NCI-H1092 treated with DMSO at 0.1 percent for 48 hours (cell line): ENCODE measurements at places on chromosomes 16 and 17.
A peak's percentile ranks its signal among the peaks of the same experiment; 100 is the strongest.

- peak; percentile 21 for DNase-seq
These were observed 5.4 kb downstream of the VASN start for GRCh38 chr16:4376893-4377572.

DNA sequence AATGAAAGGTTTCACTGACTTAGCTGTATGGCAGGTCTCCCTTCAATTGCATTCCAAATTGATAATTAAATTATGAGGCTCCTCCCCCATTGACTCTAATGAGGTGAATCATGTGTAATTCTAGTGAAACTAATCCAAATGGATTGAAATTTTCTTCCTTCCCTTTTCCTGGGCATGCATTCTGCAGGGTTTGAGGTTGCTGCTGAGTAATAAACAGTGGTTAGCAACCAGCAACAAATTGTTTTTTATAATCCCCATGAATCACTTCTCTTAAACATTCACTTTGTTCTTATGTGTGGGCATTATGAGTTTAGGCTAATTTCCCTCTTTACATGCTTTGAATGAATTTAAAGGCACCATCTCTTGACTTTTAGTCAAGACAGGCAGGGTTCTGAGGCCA lies 43.4 kb downstream of the MYOCD start:
- no peak for DNase-seq

DNA sequence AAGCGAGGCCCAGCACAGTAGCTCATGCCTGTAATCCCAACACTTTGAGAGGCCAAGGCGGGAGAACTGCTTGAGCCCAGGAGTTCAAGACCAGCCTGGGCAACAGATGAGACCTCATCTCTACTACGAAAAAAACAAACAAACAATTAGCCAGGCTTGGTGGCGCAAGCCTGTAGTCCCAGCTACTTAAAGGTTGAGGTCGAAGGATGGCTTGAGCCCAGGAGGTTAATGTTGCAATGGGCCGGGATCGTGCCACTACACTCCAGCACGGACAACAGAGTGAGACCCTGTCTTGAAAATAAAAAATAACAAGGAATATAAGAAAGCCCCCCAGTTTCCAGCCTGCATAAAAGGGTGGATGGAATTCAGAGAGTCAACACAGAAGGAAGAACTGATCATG lies 40.3 kb downstream of the ARHGAP17 start:
- DNase-seq, result no peak

GRCh38 chr17:67605256-67605912 lies 112.4 kb upstream of the NOL11 start:
- DNase-seq, result no peak

- DNase-seq, result no peak
These were observed 1.6 kb downstream of the MPO start for GRCh38 chr17:58279016-58279711.

DNA sequence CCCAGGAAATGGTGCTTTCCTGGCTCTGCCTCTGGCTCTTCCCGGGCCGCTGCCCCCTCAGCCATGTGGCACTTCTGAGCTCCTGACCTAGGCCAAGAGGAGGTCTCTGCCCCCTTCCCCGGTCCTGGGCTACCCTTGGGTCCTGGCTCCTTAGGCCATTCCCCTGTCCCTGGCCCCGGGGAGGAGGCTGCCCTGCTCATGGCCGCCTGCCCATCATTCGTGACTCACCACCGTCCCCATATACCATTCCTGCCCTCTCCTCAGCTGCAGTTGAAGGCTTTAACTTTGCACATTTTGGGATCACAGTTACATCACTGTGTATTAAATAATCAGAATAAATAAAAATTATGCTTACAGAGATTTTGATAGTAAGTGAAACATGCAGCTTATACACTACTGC lies 69.0 kb downstream of the GRIN2A start:
- DNase-seq, result no peak

DNA sequence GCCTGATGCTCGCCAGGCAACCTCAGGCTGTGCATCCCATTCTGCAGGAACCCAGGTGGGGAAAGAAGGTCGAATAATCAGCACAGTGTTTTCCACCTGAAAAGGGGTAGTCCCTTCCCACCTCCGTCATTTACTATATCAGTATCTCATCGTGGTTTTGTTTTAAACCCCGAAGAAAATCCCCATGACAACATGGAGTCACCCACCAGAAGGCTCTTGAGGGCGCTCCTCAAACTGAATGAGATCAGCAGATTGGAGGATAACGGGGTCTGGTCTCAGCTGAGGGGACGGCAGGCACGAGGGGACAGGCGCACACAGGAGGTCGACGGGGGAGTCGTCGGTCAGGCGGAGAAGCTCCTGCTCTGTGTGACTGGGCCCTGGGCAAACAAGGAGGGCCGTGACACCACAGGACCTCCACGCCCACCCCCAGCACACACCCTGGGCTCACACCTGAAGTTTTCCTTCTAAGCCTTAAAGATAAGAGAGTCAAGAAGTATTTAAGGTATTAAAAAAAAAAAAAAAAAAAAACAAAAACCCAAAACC lies 44.2 kb downstream of the MARF1 start:
- no peak for DNase-seq

DNA sequence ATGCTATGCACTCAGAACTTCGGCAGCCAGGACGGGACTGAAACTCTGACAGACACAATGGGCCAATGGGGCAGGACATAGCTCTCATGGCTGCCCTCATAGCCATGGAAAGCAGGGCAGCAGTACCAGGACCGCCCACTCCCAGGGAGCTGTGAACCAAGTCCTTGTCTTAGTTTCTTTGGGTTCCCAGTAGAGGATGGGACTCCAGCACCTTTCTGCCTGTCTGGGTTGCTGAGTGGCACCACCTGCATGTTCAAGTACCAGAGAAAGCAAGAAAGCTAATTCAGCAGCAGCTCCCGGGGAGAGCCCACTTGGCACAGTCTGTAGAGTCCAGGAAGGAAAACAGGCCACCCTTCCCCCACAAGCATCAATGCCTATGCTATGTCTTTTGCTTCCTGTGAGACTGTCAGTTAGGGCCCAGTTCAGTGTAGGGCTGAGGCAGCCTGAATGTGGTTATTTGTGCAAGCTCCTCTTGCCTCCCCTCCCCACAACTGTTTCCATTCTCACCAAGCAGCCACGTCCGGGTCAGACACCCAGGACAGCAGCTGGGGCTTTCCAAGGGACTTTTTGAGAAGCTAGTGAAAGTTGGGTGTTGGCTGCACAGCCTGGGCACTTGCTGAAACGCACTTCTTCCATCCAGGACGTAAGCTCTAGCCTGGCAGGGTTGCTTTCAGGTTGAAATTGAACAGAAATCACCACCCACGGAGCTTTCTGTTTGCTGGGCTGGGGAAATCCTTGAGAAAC lies 7.8 kb downstream of the SUPT4H1 start:
- no peak for DNase-seq

DNA sequence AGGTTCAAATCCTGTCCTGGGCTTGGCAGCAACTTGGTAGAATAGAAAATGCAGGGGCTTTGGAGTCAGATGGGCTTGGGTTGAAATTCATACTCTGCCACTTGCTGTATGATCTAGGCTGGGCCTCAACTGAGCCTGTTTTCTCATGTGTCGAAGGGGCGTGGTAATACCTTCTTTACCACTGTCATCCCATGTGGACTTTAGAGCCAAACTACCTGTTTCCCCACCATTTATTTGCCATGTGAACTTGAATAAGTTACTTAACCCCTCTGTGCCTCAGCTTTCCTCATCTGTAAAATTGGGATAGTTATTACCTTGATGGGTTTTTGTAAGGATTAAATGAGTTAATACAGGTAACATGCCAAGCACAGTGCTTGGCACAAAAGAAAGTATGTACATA lies 106.0 kb downstream of the COPRS start:
- DNase-seq, result no peak

- DNase-seq, result no peak
These were observed 72.0 kb upstream of the LGALS9 start for GRCh38 chr17:27558842-27559505.
